ENCODE measurements at places on chromosomes 4 and X.

- DNase-seq, result no peak
These were observed 68.6 kb upstream of the MXRA5 start for GRCh38 chrX:3415011-3415410.

DNA sequence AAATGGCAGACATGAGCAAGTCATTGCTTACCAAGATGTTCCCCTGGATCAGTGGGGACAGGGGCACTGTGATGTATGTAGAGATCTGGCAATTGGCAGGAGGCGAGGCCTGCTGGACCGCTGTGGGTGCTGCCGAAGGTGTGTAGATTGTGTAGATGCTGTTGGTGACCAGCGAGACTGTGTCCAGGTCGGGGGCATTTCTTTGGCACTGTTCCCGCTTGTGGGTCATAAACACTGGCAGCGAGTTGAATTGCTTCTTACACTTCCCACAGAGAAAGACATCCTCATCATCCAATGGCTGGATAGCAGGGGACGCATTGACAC is 52.7 kb downstream of the CFAP299 start:
- no peak for DNase-seq

GRCh38 chr4:5890063-5890727 is 2.7 kb downstream of the CRMP1 start:
- DNase-seq, result no peak

- DNase-seq, result no peak
These were observed 931 bp downstream of the DDX60 start for GRCh38 chr4:168317621-168318020.

- no peak for DNase-seq
These were observed 145.6 kb upstream of the RBPJ start for GRCh38 chr4:26175006-26175786.

GRCh38 chr4:75699299-75699698 is 25.1 kb upstream of the USO1 start:
- DNase-seq, result no peak

DNA sequence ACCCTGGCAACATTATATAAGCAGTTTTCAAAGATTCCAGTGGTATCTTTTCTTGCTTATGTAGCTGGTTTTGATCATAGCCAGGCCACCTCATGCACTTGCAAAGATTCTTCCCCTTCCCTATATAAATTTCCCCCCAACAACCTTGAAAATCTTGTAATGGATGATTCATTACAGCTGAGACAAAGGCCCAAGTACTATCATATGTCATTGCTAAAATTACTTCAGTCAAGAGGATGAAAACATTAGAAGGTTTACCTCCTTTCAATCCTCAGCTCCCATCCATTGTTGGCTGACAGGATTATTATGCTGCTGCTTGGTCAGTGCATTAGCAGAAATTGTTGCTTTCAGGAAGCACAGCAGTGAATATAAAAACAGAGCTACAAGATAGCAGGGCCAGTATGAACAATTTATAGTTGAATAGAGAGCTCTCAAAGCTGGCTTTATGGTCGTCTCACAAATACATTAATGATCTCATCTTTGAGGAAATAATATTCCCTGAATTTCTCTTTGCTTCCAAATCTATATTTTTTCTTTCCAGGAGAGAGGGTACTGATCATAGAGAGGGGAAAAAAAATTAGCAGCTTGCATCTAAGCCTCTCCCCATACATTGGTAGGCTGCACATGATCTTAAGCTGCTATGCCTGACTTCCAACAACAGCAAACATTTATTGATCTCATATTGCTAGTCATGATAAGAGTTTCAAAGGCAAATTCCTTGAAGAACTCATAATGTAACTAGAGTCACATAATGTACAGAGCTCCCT is 7.7 kb upstream of the ARHGEF38 start:
- no peak for DNase-seq

- DNase-seq, result no peak
These were observed 916 bp downstream of the MXRA5 start for GRCh38 chrX:3345281-3346191.

GRCh38 chr4:188423039-188423438 is 283.8 kb downstream of the TRIML1 start:
- DNase-seq, result no peak

- no peak for DNase-seq
These were observed 87.0 kb downstream of the BCOR start for GRCh38 chrX:40010550-40011321.

DNA sequence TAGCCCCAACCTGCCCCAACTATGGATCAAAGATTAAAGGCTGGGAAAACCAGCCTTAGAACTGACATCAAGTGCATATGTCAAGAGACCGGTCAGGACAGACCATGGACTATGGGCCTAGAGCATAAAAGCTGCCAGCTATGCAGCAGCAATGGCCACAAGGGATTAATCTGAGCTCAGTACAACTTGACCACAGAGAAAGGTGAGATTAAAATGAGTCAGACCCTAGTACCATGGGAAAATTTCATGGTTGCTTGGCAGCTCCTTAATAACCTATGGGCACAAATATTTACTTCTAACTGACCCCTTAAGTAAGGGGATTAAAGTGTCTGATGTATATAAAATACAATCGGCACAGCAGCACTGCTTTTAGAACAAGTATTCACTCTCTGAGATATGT is 54.4 kb downstream of the CBR4 start:
- no peak for DNase-seq

DNA sequence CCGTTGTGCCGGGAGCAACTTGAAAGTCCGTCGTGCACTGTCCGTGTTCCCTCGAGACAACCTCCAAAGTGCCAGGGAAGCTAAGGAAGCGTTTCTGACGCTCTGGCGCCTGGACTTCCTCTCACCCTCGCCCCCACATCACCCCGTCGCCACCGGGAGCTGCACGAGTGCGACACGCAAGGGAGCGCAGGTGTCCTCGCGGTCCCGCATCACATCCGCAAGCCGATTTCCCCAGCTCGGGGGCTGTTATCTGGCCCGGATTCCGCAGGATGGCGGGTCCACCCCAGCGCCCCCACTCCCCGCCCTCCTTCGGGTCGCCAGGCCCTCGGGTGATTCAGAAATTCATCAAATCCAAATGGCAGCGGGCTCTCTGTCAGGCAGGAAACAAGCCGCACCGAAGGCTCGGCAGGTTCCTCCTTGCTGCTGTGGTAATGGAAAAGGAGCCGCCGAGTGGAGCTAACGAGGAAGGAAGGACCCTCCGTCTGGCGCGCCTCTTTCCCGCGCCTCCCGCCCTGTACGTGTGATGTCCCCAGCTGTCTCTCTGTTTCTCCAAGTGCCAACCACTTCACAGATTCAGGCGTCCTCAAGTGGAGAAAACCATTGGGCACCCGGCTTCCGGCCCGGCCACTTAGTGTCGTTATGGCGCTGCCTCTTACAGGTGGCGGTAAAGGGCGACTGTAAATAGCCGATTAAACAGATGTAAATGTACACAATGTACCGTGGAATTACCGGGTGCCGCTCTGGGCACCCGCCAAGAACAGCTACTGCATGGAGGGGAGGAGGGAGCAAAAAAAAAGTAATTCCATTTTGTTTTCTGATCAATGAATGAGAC is 921 bp upstream of the SETD7 start:
- peak; percentile 17 for DNase-seq

DNA sequence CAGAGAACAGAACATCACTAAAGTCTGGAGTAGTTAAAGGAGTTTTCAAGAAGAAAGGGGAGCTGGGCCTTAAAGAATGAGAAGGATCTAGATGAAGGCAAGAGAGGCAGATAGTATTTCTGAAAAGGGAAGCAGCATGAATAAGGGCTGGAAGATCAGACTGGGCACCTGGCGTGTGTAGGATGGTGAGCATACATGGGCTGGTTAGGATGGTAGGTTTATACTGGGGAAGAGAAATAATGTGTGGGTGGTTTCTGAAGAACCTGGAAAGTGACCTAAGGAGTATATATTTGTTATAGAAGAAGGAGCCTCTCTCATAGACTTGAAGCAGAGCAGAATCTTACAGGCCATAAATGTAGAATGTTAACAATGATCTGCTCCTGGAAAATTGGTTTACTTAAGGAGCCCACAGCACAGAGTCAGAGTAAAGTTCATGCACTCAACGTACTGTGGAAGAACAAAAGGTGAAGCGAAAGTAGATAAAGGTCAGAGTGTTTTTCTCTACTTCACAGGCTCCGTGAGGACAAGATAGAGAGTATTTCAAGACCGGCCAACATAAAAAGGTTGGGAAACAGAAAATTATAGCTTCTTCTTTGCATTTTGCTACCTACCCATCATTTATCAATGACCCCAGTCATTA is 35.8 kb downstream of the MBNL3 start:
- DNase-seq, result no peak

DNA sequence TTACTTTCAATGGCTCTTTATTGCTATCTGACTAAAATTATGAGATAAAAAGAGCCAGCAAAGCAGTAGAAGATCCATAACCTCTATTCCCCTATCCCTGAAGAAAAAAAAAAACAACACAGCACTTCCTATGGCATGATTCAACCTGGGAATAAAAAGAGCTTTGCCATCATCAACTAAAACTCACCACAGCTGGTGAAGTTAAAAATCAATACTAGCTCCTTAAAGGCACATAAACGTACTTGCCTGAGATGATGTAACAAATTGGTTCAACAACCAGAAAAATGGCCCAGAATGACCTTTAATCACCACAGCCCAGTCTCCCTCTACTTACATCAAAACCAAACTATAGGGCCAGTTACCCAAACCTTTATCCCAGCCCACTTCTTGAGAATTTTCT is 153.8 kb downstream of the MAML3 start:
- DNase-seq, result no peak

DNA sequence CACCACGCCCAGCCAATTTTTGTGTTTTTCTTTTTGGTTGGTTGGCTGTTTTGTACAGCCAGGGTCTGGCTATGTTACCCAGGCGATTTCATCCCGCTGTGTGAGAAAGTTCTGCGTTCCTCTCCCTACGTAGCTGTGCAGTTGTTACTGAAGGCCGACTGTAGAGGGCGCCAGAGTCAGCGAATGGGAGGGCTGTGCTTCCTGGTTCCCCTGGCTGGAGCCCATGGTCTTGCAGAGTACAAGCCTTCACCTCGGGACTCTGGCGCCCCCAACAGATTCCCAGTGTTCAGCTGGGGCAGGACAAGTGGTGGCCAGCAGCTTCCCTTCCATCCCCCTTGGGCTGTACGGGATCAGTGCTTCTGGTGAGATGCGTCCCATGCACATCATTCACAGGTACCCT is 5.6 kb upstream of the CT45A1 start:
- DNase-seq, result no peak

DNA sequence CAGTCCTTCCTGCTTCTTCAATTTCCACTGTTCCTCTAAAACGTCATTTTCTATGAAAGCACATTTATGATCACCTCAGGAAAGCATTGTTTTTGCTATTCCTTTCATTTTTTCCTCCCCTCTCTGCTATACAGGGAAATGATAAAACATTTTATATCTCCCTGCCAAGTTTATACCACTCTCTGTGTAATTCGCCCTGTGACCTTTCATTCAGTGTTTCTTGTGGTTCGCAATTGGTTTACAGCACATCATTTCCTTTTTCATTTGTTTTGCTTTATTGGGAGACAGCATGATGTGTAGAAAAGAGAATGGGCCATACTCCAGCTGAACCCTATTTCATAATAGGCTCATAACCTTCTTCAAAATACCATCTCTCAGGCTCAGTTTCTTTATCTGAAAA is 99.9 kb upstream of the RAPGEF2 start:
- DNase-seq, result no peak

DNA sequence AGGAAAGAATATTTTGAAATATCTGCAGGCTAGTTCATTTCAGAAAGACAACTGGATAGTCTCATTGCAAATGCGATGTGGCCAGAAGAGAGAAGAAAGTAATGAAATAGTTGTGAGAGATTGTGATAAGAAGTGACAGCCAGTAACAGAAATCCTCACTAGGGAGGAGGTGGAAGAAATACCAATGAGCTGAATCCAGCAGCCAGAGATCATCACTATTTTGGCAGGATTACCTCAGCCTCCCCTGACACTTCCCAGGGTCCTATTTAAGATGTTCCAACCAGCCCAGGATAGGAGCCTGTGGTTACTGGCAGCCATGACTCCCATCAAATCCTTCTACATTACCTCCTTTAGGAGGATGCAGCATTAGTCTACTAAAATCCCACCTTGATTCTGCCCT is 76.7 kb upstream of the ARHGAP24 start:
- no peak for DNase-seq

DNA sequence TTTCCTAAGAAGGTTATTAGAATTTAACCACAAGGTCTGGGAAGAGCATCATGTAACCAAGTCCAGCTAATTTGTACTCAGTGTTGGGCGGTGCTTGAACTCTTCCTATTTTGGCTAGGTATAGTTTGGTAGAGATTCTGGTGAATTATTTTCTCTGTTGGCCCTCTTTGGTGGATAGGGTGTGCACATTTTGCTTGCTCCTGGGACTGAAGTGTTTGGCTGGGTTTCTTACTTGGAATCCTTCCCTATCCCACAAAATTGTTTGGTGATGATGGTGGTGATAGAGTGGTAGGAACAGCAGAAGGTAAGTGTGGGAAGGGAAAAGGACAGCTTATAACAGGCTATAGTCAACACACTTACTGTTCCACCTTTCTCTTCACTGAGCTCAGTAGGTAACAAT is 194.8 kb upstream of the GPC4 start:
- no peak for DNase-seq

DNA sequence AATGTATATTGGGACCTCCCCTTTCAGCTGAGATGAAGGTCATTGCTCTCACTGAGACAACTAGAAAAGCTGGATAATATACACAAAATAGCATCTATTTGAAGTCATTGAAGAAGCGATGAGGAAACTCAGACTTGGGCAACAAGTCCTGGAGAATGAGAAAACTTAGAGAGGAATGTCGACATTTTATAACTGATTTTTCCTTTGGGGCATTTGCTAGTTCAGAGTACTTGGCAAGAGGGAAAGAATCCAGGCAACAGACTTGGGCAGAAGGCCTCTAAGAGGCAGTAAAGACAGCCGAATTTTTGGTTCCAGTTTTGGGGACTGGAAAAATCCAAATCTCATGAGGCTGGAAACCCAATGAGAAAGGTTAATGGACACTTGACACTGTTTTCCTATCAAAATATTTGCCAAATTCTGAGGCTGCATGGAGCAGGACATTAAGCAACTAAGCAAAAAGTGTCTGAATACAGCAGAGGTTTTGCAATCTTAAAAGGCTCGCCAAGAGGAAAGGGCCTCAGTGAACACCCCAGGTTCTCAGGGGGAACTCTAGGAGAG is 21.0 kb upstream of the ANXA5 start:
- no peak for DNase-seq

DNA sequence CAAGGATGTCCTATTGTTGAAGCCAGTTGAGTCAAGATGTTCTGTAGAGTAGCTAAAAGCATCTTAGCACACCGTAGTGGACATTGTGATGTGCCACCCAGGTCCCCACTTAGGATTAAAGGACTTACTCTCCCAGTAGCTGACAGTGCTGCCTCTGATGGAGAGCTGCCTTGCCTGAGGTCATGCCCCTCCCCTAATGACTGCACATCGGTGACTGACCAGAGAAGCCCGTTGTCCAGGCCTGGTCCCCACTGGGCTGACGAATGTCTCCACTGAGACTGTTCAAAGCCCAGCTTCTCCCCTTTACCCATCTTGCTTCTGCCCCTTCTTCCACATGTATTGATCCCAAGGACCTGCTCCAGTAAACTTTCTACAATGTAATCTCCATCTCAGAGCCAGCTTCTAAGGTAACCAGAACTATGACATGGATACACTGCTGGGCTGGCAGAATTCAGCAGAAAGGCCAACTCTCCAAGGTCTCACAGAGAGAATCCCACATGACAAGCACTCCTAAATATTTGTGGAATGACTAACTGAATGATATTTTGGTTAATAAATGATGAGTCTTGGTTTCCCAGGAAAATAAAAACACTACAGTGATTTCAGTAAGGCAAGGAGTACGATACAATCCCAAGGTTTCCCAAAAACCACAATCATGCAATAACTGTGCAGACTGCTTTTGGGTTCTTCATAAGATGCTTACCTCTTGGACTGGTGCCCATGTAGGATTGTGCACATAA is 82.4 kb upstream of the TMEM150C start:
- no peak for DNase-seq

GRCh38 chr4:188021548-188022249 is 26.1 kb downstream of the ZFP42 start:
- no peak for DNase-seq

Measured in stimulated activated CD8-positive, alpha-beta memory T cell treated with anti-CD3 and anti-CD28 coated beads, Interleukin-2, amount 100 ng/mL, for 1 hour (primary cell).